ENCODE measurements at places on chromosomes 4 and X.

GRCh38 chr4:109721033-109721432, 8.8 kb downstream of the PLA2G12A start:
- no peak for DNase-seq

GRCh38 chr4:88177983-88178625, 19.7 kb upstream of the ABCG2 start:
- DNase-seq = no peak

GRCh38 chrX:136386826-136387225, 86.1 kb downstream of the ADGRG4 start:
- DNase-seq = no peak

GRCh38 chr4:185344743-185345538, 50.8 kb downstream of the LRP2BP start:
- DNase-seq = no peak

GRCh38 chr4:162347842-162348213, 184.0 kb upstream of the FSTL5 start:
- DNase-seq = no peak

GRCh38 chr4:83207497-83208101, 77.0 kb downstream of the COQ2 start:
- no peak for DNase-seq

DNA sequence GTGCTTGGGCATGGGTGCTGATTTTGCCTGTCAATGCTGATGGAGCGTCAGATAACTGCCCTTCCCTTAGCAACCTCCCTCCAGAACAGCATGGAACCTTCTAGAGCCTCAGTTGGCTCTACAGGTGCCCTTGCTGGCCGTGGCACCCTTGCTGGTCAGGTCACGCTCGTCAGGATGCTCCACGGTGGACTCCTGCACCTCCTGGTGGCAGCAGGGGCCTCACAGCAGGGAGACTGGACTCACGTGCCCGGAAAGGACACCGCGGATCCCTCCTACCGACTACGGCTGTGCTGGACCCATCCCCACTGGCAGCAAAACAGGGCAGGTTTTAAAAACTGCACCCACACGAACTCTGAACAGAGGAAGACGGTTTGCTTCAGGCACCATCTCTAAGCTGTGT, 82.1 kb upstream of the AFAP1 start:
- no peak for DNase-seq

DNA sequence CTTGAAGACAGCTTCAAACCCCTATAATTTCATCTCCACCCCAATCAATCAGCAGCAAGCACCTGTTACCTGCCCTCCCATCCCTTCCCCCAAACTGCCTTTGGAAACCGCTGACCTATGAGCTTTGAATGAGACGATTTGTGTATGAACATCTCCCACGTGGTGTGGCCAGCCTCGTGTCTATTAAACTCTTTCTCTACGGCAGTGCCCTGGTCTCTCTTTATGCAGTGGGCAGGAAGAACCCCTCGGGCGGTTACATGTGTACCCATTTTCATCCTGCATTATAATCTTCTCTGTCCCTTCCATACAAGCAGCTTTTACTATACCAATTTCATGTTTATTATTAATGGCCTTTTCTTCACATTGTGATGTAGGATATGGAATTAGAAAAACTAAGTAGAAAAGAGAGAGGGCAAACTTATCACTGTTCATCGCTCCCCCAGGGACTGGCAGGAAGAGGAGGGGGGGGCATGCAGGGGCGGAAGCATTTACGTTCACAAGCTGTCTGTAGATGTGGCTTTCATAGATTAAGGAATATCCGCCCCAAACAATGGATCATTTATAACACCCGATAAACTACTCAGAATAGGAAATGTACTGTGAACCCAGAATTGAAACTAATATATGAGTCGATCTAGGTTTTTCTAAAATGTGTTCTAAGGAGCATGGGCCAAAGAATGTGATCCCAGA, 95.5 kb upstream of the ZNF518B start:
- no peak for DNase-seq

GRCh38 chrX:66638591-66639500, at the start of gene EDA2R:
TSS of gene EDA2R (minus strand) at chrX:66639078. CDS start at chrX:66616020, 23,058 bp downstream.
- DNase-seq = no peak

- DNase-seq = no peak
Observed at GRCh38 chr4:128572778-128573241, 236.7 kb upstream of the JADE1 start.

DNA sequence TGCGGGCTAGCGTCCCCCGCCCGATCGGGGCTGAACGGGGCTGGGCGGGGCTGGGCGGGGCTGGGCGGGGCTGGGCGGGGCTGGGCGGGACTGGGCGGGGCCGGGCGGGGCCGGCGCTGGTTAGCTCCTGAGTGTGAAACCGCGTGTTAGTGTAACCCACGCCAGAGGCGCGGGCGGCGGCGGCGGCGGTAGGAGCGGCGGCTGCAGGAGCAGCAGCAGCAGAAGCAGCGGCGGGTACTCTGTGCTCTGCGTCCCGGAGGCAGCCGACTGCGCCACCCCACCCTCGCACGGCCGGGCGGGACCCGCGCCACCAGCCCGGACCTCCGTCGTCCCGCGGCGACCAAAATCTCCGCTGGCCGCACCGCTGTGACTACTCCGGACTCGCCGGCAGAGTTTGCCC, 128.1 kb downstream of the LAS1L start:
- no peak for DNase-seq

DNA sequence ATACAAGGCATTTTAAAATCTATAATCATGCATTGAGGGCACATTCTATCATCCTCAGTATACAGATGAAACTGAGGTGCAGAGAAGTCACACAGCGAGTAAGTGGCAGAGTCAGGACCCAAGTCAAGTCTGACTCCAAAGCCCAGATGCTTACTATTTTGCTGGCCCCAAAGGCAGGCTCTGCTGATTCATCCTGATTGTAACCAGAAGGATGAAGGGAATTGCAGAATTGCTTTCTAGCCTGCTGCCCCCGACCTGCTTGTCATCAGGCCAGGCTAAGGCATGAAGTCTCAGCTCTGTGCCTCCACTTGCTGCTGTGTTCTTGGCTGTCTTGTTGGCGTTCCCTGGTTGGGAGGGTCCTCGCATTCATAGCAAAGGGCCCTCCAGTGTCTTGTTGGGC, 62.7 kb downstream of the SLC9A6 start:
- no peak for DNase-seq

DNA sequence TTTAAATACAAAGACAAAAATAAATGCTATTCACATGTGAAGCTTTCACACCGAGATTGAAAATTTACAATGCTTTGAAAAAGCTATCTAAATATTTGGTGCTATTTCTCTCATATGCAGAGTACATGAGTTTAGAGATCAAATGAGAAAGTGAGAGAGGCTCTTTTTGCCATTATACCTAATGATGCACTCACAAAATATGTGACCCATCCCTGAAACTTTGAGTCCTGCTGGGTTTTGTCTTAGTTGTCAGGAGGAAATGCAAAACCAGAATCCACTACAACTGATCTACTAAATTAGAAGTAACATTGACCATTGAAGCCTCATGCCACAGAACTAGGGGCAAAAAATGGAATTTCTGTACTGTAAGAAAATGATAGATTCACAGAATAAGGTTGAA, 251.7 kb downstream of the MAPK10 start:
- no peak for DNase-seq

- DNase-seq = peak; percentile 21
Observed at GRCh38 chr4:120000591-120001296, 65.9 kb downstream of the MAD2L1 start.

DNA sequence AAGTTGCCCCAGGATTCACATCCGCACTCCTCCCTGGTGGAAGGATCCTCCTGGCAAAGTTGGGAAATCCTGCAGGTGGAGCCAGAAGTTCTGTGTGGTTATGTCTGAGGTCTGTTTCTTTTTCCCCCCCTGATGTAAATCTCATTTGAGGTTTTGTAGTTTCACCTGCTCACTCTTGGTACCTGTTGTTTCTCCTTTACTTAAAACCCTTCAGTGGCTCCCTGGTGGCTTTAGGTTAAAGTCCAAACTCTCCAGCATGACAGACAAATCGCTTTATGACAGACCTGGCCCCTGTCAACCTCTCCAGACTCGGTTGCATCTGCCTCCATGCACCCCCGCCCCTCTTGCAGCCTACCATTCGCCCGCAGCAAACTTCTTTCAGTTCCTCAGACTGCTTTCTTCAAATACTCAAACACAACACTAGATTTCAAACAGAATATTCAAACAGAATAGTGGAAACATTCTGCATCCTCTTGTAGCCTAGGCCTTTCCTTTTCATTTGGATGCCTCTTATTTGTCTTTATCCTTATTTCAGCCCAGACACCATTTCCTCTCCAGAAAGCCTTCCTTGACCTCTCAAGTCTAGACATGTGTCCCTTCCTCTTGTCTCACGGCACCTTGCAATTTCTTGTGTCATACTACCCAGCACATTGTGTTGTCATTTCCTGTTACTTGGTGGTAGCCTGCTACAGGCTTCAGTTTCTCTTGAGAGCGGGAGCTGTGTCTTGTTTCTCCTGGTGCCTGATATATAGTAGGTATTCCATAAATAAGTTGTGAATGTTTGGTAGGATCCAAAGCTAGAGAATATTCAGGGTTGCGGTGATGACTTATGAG, 24.8 kb downstream of the IL13RA1 start:
- DNase-seq = no peak

GRCh38 chr4:109969919-109970318, 57.2 kb downstream of the EGF start:
- no peak for DNase-seq

- no peak for DNase-seq
Observed at GRCh38 chr4:70802928-70803580, 36.6 kb downstream of the GRSF1 start.

- DNase-seq = no peak
Observed at GRCh38 chr4:89837993-89838390, 1.0 kb upstream of the SNCA start.

DNA sequence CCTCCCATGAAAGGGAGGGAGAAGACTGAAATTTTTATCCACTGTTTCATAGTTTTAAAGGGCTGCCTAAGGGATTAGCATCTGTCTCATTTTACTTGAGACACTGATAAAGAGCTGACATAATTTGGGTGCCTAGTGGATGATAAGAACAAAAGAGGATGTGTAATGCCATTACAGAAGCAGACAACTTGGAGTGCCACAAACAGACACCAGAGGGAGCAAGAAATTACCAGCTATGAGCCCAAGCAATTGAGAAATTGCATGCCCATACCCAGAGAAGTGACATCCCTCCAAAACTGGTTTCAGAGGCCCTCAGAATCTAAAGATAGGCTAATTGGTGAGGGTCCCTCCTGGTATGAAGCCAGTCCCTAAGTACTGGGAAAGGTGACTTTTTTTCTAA, 38.5 kb upstream of the POU3F4 start:
- DNase-seq = no peak

GRCh38 chr4:128513664-128514484, 226.3 kb upstream of the PGRMC2 start:
- DNase-seq = no peak

GRCh38 chr4:142363686-142364085, 482.4 kb downstream of the INPP4B start:
- no peak for DNase-seq

- no peak for DNase-seq
Observed at GRCh38 chr4:110514889-110515479, 39.0 kb downstream of the ENPEP start.

GRCh38 chr4:160212078-160212477, 1109.2 kb downstream of the RAPGEF2 start:
- DNase-seq = no peak

All from DMS 273 treated with DMSO at 0.1 percent for 48 hours (cell line).